NCI-H2081 (cell line): ENCODE measurements at places on chromosomes 12 and 14.

DNA sequence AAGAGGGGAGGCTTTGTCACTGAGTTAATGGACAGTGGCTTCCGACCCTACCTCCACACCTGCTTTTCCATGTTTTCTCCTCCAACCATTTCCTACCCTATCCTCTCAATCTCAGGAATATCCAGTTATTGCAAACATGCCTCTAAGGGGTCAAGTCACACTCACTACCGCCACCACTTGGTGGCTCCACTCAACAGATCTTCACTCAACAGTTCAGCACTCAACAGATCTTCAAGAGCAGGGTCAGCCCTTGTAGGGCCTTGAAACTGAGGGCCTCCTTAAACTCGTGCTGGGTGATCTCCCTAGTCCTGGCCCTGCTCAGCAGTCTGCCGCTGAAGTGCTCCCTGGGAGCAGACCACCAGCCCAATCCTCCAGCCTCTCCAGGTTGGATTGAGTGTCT lies 14.2 kb downstream of the ZNF641 start:
- DNase-seq = no peak

- no peak for DNase-seq
Measured at GRCh38 chr12:19654650-19655376, 215.5 kb downstream of the AEBP2 start.

DNA sequence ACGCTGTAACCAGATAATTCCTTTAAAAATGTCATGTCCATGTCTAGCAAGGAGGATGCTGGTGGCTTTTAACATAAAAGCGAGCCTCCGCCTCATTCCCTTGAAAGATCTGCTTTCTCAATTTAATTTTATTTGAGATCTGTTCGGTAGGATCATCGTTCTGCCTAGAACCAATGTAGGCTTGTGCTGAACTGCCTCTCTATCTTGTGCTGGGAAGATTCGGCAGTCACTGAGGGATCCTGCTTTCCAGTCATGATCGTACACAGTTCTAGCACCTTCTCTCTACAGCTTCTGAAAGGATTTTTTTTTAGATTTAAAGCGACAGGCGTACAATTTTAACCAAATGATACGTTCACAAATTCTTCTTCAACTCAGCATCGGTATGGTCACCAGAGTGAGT lies 54.3 kb downstream of the PEBP1 start:
- DNase-seq = no peak

- no peak for DNase-seq
Measured at GRCh38 chr12:31005944-31006361, 67.7 kb upstream of the DDX11 start.

DNA sequence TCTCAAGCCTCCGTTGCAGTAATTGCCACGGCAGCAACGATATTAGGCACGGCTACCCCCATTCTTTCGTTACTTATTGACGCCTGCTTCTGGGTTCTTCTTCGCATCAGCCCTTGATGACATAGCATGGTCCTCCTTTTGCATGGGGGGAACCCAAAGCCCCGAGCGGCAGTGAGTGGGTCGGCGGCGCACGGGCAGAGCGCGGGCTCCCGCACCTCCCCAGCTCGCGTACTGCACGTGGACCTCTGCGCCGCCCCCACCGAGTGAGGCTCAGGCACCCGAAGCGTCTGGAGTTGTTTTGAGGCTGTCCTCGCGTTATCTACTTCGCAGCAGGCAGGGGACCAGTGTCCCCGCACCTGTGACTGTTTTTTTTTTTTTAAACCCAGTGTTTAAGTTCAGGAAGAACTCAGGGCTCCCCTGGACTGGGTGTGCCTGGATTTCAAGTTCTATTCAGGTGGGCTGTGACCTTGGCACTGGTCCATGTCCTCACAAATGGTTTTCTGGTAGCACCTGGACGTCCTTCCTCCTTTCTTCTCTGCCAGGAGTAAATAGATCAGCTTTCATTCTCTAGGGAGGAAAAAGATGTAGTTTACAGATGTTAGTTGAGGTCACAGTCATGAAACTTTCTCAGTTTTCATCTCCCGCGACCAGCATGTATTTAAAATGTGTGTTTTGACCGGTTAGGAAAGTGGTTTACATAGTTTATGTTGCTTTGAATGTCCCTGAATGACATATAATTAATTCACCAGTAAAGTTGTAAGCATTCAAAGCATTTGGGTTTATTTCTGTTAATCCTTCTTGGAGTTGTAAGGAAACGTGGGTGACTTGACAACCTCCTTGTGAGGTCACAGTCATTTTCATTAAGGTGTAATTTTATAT lies 1.4 kb upstream of the FOXN4 start:
- DNase-seq = peak; percentile 28
